ENCODE measurements at places on chromosomes 11 and 22.

- DNase-seq, result no peak
Measured at GRCh38 chr11:36719358-36720107, 121.5 kb upstream of the RAG2 start.

DNA sequence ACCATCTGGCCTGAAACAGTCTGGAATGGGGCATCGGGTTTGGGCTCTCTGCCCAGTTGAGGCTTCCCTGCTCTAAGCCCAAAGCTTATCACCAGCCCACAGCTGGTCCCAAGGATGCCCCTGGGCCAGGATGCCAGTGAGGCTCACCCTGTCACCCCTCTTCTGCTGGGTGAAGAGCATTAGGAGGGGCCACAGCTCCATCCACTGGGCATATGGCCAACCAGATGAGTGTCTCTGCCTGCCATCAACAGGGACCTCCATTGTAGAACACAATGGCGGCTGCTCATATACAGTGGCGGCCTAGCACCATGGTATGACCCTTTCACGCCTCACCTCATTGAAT, 5.6 kb downstream of the CHST1 start:
- no peak for DNase-seq

DNA sequence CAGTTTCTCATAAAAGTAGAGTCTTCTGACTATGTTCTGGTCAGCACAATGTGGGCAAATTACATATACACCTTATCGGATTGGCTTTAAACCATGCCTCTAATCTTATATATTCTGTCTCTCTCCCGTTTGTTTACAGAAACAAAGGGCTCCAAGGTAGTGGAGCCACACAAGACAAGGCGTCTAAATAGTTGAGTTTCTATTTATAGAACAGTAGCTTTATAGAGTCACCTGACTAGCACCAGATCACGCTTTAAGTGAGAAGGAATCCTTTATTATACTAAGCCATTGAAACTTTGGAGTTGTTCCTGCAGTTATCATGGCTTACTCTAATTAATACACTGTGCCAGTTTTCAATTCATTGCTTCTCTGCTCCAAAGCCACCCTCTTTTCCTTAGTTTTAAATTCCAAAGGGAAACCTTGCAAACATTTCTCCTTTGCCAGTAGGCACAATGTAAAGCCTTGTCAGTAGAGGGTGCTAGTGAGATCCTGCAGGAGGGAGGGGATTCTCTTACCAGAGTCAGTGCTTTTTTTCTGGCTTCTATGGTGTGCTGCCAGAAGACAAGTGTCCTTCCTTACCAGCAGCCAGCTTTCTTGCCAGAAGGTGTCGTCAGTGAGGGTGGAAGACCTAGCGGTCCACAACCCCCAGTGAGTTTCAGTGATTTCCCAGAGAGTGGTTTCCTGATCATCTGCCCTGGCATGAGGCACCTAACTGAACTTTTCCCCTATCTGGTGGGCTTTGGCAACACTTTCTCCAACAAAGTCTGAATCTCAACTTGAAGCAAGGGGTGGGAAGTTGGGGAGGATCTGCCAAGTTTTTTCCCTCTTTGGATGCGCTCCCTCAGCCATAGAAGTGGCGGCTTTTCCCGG, 71.7 kb downstream of the RAB38 start:
- DNase-seq, result no peak

- DNase-seq, result no peak
Measured at GRCh38 chr22:35313311-35314121, 13.8 kb downstream of the TOM1 start.

- DNase-seq, result no peak
Measured at GRCh38 chr11:93857413-93858120, 7.1 kb upstream of the VSTM5 start.

- peak; percentile 28 for DNase-seq
Measured at GRCh38 chr11:64058494-64058893, 22.8 kb downstream of the FLRT1 start.

GRCh38 chr22:22030493-22031182, 48.1 kb upstream of the TOP3B start:
- no peak for DNase-seq

All from cerebellar nuclear complex (tissue), 1 donor.